Sciatic nerve (tissue), 2 donors: ENCODE measurements at places on chromosomes 6 and 20.

DNA sequence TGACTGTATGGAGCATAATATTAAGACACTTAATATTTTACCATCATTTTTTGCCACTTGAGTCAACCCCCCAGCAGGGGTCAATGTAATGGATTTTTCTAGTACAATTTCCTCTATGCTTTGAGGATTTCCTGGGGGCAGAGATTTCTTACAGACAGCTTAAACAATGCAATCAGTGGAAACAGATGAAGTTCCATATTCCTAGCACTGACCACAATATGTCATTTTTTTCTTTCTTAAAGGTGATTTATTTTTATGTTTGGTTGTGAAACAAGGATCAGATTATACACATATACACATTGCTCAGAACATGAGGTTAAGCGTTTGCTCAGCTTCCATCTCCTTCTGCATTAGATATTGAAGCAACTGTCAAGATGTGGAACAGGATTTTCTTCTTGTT lies 82.0 kb upstream of the ID4 start:
- no peak for DNase-seq

DNA sequence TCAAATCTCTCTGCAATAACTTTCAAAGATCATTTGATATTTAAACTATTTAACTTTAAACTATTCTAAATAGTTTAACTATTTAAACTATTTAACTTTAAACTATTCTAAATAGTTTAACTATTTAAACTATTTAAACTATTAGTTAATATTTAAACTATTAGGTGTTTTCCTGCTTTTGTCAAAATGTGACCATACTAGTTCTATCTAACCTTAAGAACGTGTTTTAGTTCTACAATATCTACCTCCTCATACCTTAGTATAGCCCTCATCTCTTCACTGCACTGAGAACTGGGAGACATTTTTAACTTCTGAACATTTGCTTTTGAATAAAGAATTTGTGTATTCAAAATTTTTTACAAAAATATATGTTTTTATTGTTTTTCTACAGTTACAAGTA lies 429.1 kb downstream of the ADGRB3 start:
- DNase-seq = no peak

- no peak for DNase-seq
Observed at GRCh38 chr6:111417181-111417585, 65.8 kb downstream of the REV3L start.

GRCh38 chr6:144816936-144817335 lies 531.8 kb downstream of the UTRN start:
- DNase-seq = no peak

GRCh38 chr6:45500924-45501816 lies 123.4 kb upstream of the SUPT3H start:
- DNase-seq = no peak

- peak; percentile 73 for DNase-seq
Observed at GRCh38 chr6:121436960-121437850, 1.8 kb downstream of the GJA1 start.

DNA sequence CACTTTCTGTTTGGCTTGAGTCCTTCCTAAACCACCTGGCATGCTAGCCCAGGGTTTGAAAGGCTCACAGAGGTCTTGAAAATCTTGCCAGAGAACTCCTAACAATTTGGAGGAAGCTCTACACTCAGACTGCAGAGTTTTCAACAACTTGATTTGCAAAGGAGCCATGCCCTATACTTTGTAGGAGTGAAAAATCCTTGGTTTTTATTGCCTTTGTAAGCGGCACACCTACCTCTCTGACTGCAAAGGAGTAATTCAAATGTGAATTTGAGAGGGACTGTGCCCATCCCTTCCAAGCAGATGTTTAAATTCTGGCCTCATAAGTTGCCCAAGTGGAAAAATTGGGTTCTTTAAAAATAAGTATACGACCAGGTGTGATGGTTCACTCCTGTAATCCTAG lies 41.5 kb downstream of the SLC2A12 start:
- DNase-seq = no peak

- DNase-seq = no peak
Observed at GRCh38 chr6:11999246-11999645, 12.9 kb upstream of the HIVEP1 start.

DNA sequence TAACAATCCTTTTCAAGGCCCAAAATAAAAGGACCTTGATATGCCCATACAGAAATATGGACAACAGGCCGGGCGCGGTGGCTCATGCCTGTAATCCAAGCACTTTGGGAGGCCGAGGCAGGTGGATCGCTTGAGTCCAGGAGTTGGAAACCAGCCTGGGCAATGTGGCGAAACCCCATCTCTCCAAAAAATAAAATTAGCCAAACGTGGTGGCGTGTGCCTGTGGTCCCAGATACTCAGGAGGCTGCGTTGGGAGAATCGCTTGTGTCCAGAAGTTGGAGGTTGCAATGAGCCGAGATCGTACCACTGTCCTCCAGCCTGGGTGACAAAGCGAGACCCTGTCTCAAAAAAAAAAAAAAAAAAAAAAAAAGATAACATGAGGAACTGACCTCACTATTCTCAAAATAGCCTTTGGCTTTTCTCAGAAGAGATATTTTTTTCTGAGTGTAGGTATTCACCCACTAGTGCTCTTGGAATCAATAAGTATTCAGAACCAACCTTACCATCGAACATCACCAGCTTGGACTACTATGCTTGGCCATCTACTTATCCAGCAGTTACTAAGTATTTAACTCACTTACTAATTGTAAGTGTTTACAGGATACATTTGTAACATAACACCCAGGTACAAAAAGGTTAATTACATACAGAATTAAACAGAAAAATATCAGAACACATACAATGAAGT lies 99.2 kb downstream of the OR2B2 start:
- DNase-seq = no peak

GRCh38 chr6:112027942-112028674 lies 25.8 kb upstream of the CCN6 start:
- no peak for DNase-seq

DNA sequence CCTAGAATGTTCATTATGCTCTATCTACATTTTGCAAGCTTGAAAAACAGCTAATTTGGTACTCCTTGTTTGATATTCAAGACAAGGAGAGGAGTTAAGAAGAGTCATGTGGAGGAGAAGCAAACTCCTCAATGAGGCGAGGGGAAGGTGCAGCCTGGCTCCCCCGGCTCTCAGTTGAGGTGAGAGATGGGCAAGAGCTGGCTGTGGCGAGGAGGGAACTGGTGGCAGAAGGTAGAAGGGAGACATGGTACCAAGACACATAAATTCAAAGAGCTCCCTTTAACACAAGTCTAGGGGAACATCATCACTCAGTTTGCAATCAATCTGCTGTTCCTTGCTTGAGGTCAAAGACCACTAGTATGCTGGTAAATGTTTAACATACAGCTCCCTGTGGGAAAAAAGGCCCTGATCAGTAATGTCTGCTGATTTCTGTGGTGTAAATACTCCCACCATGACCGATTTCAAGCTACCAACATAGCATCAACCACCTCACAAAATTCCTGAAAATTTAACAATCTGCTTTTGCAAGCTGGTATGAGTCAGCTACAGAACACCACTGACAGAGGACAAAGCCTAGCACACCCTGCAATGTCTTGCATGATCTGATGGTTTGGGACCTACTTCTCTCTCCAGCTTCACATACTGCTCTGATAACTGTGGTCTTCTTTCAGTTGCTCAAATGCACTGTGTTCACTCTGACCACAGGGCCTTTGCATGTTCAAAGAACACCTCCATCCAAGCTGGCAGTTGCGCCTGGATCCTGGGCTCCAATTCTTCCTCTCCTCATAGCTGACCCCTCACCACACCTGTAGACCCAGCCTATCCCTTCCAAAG lies 516.3 kb upstream of the CHD6 start:
- DNase-seq = no peak

DNA sequence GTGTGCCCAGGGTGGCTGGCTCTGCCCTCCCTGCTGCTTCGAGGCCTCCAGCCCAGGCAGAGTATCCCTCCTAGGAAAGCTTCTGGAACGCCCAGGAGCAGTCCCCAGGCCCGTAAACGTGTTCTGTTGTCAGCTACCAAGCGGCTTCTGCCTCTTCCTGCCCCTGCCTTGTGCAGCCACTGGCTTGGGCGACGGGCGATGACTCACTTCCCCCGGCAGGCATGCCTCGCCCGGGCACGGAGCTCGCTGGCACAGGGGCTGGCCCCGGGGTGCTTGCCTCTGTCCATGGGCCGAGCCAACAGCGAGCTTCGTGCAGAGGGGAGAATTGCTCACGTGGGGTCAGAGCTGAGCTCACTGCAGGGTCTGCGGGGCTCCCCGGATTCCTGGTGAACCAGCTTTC lies 86.7 kb upstream of the THBS2 start:
- no peak for DNase-seq
